ENCODE measurements at places on chromosomes 13 and 19.

GRCh38 chr13:106425661-106426060 lies 109.8 kb downstream of the EFNB2 start:
- DNase-seq = no peak

DNA sequence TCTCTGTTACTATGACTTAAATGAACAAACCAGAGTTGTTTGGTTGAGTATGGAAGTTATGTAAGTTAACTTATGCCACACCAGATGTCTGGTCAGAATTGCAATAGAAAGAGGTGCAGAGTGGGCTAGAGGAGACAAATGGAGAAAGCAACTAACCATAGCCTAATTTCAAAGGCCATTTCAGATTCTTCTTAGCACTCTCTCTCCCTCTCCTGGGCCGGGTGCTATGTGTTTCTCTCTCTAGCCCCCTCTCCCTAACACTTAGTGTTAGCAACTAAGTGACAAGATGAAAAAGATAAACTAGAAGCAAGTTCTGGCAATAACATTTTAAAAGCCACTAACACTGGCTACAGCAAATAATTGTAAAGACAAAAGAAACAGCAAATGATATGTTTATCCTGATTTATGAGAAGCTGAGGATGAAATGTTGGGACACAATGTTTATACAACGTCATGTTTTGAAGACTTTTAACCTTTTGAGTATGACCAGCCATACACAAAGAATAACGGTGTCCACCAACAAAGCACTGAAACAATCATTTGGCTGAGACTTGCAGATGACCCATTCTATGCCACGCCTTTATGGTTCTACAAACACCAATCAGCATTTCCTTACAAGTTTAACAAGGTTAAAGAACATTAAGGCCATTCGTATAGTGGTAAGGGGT lies 18.6 kb downstream of the SERPINE3 start:
- DNase-seq = no peak

DNA sequence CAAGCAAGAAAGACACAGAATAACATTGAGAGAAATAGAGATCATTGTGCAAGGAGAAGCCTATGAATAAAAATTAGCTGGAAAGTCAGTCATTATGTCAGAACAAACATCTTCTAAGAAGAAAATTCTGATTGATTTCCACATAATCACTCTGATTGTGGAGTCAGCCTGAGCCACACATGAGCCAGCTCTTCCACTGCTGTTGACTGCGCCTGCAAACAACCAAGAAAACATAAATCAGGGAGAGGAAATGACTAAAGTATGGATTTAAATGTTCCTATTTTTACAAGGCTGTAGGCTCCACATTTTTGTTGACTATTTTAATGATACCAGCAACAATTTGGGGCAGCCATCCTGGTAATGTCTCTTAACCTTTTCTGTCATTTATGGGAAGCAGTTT lies 962.3 kb downstream of the EFNB2 start:
- DNase-seq = peak; percentile 46

GRCh38 chr13:72163678-72164077 lies 296.7 kb upstream of the DACH1 start:
- no peak for DNase-seq

DNA sequence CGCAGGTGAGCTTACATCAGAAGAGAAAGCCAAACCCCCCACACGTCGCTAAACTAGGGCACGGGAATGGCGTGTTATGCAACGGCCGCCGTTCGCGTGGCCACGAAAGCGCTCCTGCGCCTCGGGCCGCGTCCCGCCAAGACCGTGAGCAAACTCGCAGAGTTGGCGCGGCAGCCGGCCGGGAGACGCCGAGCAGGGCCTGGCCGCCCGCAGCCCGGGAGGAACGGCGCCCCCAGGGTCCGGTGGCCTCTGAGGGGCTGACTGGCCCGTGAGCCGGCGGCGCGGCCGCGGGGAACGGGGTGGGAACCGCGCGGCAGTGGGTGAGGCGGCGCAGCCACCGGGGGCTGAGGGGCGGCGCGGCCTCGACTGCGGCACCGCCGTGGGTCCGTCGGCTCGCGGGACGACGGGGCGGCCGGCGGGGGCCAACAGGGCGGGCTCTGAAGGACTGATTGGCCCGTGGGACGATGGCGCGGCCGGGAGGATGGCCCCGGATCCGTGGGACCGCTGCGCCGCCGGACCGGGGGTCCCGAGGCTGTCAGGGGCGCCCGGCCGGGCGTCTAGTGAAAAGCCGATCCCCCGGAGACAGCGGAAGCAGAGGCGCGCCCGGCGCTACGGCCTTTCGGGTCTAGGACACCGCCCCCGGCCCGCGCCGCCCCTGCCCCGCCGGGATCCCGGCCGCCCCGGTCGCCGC lies 903 bp downstream of the LATS2 start:
- DNase-seq = peak; percentile 39

DNA sequence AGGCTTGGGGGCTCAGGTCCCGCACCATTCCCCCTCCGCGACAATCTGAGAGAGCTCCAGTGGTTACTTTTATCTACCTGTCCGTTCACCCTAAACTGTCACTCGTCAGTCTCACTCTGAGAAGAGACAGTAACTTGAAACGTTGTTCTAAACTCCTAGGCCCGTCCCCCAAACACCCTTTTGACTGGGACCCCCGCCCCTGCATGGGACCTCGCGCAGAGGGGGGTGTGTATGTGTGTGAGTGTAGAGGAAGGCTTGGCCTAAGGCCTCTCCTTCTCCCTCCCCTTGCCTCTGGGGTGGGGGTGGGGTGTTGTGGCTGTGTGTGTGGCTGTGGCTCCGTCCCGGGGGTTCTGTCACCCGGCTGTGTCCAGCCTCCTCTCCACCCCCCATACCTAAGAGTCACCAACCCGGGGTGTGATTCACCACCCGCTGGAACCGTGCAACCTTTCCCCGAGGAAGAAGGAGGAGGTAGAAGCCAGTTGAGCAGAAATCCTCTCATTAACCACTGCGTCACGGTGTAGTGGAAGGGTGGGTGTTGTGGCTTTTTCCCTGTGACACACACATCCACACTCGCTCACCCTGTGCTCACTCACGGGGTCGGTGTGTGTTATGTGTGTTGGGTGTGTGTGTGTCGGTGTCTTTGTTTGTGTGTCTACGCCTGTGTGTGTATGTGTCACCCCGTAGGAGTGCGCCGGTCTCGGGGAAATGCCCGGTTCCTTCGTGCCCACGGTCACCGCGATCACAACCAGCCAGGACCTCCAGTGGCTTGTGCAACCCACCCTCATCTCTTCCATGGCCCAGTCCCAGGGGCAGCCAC lies 2.4 kb downstream of the FOSB start:
- peak; percentile 36 for DNase-seq

- DNase-seq = peak; percentile 38
Observed at GRCh38 chr13:51222037-51222685, at the start of gene FAM124A. FAM124A (plus strand) TSS chr13:51222398; CDS start chr13:51222502, 104 bp downstream.

DNA sequence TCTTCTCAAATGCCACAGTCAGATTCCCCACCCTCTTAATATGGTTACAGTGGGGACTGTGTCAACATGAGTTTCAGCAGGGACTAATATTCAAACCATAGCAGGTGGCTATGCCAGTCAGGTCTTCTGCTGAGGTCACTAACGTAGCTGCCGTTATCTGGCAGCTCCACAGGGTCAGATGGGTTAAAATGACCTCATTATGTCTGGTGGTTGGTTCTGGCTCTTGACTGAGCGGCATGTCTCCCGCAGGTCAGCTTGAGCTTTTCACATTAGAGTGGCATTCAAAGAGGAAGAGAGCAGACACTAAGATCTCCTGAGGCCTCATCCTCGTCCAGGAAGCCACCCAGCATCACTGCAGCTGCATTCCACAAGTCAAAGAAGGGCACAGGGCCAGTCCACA lies 21.4 kb upstream of the IPO5 start:
- no peak for DNase-seq

DNA sequence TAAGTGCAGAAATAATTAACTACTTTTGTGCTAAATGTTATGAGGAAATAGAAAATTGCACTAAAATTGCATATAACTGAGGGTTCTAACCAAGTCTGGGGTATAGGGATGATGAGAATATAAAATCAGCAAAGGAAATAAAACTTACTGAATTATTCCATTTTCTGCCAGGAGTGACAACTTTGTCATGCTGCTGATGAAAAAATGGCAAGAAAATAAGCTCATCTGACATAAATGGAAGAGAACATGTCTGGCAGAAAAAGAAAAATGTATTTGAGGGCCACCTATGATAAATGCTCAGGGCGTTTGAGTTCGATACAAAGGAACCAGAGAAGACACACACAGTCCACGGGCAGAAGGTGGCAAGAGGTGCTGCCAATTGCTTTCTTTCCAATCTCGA lies 78.2 kb downstream of the LHFPL6 start:
- no peak for DNase-seq

GRCh38 chr13:36130552-36131221 lies 495 bp downstream of the DCLK1 start:
- no peak for DNase-seq

DNA sequence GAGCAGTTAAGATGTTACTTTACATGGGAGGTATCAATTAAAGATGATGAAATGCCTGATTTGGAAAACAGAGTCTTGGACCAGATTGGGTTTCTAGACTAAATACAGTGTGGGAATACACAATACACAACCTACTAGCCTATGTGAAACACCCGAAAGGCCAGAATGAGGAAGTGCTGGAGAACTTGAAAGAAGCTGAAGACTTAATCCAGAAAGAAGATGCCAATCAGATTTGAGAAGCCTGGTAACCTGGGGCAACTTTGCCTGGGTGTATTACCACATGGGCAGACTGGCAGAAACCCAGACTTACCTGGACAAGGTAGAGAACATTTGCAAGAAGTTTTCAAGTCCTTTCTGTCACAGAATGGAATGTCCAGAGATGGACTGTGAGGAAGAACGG lies 43.2 kb downstream of the N4BP2L1 start:
- DNase-seq = no peak

DNA sequence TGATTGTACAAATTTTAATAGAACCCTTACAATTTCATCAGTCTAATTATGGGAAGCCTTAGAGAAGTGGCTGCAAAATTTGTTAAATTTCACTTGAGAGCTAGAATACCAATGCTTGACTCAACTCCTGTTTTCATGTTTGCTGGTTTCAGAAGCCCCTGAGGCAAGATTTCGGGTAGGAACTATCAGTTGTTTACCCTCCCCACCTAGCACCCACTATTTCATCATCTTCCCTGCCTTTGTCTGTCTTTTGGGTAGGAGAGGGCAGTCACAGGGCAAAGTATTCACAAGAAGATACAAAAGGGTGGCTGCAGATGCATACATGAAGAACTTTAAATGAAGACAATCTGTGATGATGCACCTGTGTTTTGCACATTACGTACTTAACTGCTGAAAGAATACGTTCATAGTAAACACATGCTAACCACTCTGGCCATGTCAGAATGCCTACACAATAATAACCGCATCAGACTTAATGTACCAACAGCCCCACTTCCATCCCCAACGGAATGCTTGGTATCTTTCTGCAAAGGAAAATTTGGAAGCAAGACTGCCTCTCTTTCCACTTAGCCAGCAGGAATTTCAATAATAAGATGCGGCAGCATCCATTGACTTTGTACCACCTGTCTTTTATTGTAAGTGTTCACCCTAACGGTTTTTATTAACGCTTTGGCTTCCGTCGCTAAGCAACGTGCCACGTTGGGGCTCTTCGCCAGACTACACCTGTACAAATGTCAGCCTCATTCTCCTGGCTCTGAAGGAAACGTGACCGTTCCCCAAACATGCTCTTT lies 30.4 kb downstream of the TPT1 start:
- DNase-seq = no peak

GRCh38 chr19:18913466-18913865 lies 5.7 kb downstream of the COPE start:
- DNase-seq = no peak

- no peak for DNase-seq
Observed at GRCh38 chr19:46042252-46042883, 1.6 kb upstream of the IGFL4 start.

GRCh38 chr19:10748927-10749434 lies 31.1 kb downstream of the DNM2 start:
- no peak for DNase-seq

DNA sequence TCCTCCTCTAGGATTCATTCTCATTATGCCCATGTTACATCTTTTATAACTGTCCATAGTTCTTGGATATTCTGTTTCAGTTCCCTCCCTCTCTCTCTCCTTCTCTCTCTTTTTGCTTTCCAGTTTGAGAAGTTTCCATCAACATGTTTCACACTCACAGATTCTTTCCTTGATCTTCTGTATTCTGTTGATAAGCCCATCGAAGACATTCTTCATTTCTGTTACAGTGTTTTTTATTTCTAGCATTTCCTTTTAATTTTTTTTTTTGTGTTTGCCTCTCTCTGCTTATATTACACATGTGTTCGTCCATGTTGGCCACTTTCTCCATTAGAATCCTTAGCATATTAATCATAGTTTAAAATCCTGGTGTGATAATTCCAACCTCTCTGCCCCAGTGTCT lies 68.3 kb downstream of the WTIP start:
- no peak for DNase-seq

DNA sequence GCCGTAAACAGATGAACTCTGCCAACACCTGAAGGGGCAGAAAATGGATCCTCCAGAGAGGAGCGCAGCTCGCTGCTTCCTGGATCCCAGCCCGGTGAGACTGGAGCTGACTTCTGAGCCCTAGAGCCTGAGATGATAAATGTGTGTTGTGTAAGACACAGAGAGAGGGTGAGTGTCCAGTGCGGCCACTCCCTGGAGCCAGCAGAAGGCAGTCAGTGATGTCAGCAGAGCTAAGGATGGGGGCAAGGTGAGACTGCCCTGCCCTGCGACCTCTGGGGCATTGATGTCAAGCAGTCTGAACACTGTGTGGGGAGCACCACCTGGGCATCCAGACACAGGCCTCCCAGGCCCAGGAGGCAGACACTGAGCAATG lies 9.7 kb upstream of the SLC35E1 start:
- DNase-seq = no peak

- DNase-seq = no peak
Observed at GRCh38 chr13:21233086-21233485, 56.6 kb downstream of the MRPL57 start.
